Natural killer cell (primary cell): ENCODE measurements at places on chromosomes 7 and 10.

GRCh38 chr10:14601872-14602725 is 172.6 kb downstream of the FAM107B start:
- DNase-seq = no peak

DNA sequence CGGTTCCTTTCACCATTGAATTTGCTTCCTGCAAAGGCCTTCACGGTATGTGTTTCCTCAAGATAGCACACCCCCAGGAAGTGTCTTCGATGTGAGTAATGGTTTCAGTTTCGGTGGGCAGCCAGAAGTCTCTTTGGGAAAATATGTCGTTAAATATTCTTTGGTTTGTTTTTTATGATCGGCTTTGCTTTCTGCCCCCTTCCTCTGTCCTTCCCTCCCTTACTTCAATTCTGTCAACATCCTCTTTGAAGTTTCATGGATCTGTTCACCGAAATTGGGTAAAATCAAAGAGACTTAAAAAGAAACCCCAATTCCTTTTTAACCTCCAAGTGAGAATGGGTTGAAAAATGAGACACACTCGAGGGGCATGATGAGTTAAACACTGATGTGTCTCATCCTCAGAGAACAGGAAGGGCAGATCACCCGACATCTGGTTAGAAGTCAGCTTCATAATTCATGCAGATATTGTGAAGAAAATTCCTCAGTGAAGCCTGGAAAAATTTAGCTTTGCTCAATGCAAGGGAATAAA is 170.8 kb upstream of the HABP2 start:
- DNase-seq = no peak

DNA sequence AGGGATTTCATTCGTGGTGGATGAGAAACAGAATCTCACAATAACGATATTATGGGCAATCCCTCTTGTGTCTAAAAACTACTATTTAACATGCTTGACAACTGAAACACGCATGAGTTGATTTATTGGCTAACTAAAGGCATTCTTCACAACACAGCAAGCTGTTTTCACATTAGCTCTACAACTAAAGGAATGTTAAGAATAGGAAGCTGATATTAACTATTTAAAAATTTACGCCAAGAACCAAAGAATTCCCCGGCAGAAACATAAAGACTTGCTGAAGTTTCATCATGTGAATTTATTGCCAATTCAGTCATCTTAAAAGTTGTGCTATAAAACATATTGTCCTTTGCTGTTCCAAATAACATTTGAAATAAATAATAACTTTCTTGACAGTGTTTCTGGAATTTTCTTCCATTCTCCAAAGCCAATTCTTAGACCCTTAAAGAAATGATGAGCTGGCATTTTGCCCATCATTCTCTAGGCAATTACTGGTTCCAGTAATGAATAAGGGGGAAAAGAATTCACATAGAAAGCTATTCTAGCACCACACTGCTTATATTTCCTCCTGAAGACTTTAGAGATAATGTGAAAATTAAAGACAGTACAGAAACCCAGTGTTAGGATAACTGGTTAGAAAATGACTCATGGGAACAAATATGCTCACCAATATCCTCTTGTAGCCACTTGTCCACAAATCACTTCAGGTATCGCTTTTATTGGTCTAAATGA is 233.1 kb downstream of the PARD3 start:
- no peak for DNase-seq

- no peak for DNase-seq
Measured at GRCh38 chr7:135831455-135832195, 83.0 kb upstream of the FAM180A start.

GRCh38 chr7:72751978-72752377 is 76.0 kb downstream of the TYW1B start:
- DNase-seq = no peak

GRCh38 chr10:87541114-87541513 is 36.4 kb downstream of the MINPP1 start:
- no peak for DNase-seq

DNA sequence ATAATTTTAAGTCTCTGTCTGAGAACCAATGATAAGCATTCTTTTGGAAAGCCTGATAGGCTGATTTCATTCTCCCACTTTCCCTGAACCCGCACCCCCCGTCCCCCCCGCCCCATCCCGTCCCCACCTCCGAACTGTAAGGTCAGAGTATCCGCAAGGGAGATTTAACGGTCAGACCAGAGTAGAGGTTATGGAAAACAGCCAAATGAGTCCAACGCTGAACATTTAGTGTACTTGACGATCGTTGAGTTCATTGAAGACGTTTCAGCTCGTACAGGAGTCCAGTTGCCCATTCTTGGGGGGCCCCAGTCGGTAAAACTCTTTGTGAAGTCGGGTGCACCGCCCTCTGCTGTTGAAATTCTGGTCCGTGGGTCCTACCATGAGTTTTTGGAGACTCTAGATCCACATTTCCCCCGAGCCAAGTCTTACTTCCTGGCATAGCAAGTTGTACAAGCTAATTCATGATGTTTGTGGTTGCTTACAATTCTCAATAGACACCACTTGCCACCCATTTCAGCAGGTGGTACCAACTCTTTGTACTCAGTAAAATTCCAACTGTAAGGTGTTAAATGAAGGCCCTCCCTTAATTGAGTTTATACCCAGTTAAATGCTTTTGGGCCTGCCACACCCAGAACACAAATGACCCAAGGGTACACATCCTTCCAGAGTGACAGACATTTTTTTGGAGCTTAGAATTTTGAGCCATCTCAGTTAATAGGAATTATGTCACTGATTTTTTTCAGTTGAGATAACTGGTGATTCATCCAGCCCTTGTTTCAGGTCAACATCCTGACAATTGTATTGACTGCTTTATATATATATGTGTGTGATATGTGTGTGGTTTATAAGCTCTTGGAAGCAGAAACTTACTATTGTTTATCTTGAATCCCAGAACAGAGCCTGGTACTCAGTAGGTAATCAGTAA is 1.2 kb downstream of the MARCHF5 start:
- peak; percentile 40 for DNase-seq

DNA sequence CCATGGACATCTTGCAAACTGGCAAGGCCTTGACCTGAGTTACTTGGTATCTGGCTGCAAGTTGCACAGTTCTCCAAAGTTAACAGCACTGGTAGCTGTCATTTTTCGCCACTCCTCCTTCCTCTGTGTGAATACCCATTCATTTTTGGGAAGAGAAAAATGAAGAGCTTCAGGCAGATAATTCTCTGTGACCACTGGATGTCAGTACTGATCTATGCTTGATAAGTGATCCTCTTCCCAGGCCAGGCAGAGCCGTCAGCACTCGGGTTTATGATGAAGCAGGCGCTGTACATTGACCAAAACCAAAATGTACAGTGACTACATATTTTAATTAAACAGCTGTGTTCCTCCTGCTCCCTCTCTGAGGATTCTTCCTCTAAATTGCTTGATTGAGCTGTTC is 55.9 kb upstream of the PDZD8 start:
- DNase-seq = no peak

- DNase-seq = no peak
Measured at GRCh38 chr10:31906039-31906438, 22.6 kb downstream of the ARHGAP12 start.

- DNase-seq = no peak
Measured at GRCh38 chr10:5574642-5575131, 49.9 kb downstream of the CALML3 start.

DNA sequence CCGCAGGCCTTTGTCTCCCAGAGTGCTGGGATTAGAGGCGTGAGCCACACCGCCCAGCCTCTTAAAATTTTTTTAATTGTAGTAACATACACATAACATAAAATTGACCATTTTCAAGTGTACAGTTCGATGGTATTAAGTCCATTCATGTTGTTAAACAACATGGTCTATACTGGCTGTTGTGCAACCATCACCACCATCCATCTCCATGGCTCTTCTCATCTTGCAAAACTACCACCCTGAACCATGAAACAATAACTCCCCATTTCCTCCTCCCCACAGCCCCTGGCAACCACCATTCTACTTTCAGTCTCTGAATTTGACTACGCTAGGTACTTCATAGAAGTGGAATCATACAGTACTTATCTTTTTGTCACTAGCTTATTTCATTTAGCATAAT is 7.9 kb upstream of the ZFYVE27 start:
- DNase-seq = no peak

DNA sequence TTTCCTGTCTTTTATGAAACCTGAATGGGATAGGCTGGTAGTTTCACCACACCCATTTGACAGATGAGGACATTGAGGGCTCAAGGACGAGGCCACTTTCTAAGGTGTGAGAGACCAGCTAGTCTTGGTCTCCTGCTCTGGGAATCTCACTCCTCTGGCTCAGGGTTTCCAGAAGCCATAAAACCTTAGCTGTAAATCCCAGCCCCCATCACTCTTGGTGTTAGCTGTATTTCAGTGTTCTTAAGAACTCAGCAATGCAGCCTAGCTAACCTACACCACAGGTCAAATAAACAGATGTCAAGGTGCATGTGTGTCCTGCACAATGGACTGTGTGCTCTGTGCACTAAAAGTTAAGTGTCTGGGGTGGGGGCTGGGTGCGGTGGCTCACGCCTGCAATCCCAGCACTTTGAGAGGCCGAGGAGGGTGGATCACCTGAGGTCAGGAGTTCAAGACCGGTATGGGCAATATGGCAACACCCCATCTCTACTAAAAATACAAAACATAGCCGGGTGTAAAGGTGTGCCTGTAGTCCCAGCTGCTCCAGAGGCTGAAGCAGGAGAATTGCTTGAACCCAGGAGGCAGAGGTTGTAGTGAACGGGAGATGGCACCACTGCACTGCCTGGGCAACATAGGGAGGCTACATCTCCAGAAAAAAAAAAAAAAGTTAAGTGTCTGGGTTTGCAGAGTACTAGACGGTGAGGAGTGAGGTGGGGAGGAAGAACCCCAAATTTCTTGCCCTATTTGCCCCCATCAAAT is 567 bp upstream of the EPO start:
- no peak for DNase-seq

GRCh38 chr10:93248583-93249227 is 175.0 kb downstream of the CYP26A1 start:
- no peak for DNase-seq

GRCh38 chr10:132223156-132223590 is 36.4 kb downstream of the DPYSL4 start:
- peak; percentile 76 for DNase-seq

GRCh38 chr10:131638880-131639278 is 261.9 kb upstream of the PPP2R2D start:
- DNase-seq = no peak

DNA sequence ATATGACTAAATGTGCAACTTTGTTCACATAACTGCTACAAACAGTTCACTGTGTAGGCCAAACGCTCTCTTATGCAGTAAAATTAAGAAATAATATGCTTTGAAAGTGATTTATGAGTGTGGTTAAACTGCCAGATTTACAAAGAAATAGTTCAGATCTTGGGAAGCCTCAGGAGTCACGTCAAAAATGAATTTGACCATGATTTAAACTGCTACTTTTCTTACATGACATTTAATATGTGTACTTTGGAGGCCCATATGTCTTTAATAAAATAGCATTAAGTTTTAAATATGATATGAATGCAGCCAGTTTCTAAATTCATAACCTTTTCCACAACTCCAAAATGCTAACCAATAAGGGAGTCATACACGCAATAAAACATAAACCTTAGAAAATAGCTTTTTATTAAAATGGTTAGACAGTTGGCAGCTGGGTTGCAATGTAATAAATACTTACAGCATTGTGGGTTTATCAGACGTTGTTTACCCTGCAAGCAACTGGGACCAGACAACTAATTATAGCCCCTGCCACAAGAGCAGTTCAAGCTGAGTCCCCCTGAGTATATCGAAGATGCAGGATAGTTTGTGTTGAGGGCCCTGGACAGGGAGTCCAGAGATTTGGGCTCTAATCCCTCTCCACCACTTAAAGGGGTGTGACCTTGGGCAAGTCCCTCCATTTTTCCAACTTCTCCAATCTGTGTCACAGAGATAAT is 640.4 kb downstream of the LRMDA start:
- no peak for DNase-seq

DNA sequence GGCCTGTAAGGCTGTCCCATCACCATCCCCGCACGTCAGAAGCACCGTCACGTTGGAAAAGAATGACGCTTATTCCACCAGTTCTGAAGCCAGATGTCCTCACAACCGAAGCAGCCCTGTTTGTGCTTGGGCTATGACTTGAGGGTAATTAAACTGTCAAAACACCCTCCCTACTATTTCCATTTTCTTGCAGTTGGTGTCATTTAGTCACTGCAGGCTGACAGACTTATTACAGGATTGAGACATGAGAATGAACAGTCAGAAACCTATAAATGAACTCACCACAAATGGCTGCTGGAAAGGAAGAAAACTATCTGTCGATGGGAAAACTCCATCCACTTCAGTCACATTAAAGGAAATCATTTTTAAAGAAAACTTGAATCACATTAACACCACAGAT is 85.3 kb downstream of the VOPP1 start:
- DNase-seq = no peak

GRCh38 chr10:71447676-71448075 is 51.0 kb downstream of the CDH23 start:
- no peak for DNase-seq

GRCh38 chr7:150585199-150585598 is 18.0 kb downstream of the GIMAP4 start:
- no peak for DNase-seq

- DNase-seq = no peak
Measured at GRCh38 chr7:128849156-128849515, 13.5 kb upstream of the ATP6V1F start.

- DNase-seq = no peak
Measured at GRCh38 chr10:45379891-45380540, 6.0 kb downstream of the ALOX5 start.

- DNase-seq = no peak
Measured at GRCh38 chr7:33887266-33887975, 17.9 kb upstream of the BMPER start.

DNA sequence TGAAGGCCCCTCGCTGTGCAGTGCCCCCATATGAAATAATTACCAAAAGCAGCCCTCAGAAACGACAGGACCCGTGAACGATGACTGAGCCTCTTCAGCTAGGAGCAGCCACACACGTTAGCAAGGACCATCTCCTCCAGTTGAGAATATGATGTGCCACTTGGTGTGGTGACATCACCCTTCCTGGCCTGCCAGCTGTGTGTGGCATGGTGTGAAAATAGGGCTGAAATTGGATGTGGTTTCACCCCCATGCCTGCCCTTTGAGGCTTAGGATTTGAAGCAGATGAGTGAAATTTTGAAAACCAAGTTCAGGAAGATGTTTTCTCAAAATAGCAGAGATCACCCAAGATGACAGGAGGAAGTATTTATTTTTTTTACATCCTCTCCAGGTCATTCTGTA is 49.1 kb upstream of the BTBD16 start:
- no peak for DNase-seq

- DNase-seq = no peak
Measured at GRCh38 chr10:118498623-118499022, 96.8 kb downstream of the PRLHR start.

- no peak for DNase-seq
Measured at GRCh38 chr10:47262606-47263533, 37.1 kb upstream of the GDF10 start.

- DNase-seq = no peak
Measured at GRCh38 chr10:92627845-92628480, 35.0 kb downstream of the KIF11 start.

GRCh38 chr7:76086070-76086469 is 38.2 kb downstream of the MDH2 start:
- no peak for DNase-seq

GRCh38 chr7:123655614-123656013 is at the start of gene LMOD2:
Gene LMOD2, plus strand, starts transcription at chr7:123655866. Its CDS starts 98 bp downstream, at chr7:123655964.
- no peak for DNase-seq

GRCh38 chr10:30639946-30640786 is 10.6 kb upstream of the LYZL2 start:
- peak; percentile 78 for DNase-seq
